ENCODE measurements at places on chromosomes 13 and 19.

DNA sequence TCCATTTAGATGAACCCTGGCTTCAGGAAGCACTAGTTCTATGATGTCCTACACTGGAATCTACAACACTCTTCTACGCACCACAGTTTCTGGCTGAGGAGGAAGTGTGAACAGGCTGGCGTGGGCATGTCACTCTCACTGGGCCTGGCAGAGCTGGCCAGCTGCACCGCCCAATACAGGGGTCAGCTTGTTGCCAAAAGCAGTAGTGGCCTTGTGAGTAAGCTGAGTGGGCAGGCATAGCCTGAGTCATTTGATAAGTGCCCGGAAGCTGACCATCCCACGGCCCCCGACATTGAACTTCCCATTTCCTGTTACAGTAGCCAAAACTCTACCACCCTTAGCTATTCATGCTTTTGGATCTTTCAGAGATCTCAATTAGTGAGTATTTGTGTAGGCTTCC lies 240.9 kb upstream of the SERP2 start:
- DNase-seq = no peak

DNA sequence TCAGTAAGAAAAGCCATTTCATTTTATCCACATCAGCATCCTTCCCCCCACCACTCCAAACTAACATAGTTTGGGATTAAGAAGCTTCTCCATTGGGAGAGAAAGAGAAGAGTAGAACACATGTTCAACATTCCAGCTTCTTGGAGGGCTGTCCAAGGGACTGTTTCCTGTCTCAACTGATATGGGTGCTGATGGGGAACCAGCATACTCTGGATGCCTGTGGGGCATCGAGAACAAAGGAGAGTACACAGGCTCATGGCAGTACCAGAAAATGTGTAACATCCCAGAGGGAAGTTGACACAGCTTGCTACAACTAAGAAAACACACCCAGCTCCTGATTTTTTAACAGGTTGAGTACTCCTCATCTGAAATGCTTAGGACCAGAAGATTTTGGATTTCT lies 24.7 kb downstream of the SUCLA2 start:
- no peak for DNase-seq

DNA sequence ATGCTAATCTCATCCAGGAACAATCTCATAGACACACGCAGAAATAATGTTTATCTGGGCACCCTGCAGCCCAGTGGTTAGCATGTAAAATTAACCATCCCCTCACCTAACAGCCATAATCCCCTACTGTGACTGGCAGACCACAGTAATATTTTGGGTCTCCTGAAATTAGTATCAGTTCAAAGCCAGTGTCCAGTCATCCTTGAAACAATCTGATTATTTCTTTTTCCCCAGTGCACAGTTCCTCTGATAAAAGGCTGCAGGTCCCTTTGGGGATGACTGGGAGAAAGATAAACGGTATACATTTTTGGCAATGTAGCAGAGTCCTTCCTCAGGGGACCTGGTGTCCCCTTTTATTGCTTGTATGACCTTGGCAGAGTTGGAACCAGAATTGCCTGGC lies 50.4 kb upstream of the CYSLTR2 start:
- DNase-seq = no peak

- peak; percentile 84 for DNase-seq
Measured at GRCh38 chr19:7701654-7702457, at the start of gene FCER2. TSS of gene FCER2 (minus strand) at chr19:7702131. CDS start at chr19:7699760, 2,371 bp downstream.

Measured in NAMALWA (cell line).